ENCODE measurements at places on chromosomes 11 and 22.

DNA sequence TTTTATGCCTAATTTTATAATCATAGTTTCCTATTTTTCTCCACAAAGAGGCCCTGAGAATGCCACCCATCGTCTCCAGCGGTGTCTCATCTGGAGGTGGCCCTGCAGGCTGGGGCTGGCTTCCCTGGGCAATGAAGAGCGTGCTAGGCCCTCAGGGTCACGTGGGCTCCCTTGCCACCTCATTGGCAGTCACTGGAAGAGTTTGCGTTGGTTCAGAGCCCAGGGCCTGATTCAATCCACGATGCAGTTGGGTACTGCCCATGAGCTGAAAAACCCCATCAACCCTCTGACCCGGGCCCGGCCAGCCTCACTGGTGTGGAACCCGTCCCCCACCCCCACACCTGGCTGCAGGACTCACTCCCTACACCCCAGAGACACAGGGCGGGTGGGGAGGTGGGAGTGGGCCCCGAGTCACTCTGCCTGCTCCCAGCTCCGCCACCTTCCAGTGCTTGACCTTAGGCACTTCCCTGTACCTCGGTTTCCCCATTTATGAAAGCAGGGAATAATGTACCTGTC, 43.4 kb upstream of the A4GALT start:
- DNase-seq: no peak

GRCh38 chr11:2834503-2835273, 50.9 kb downstream of the CDKN1C start:
- peak; percentile 38 for DNase-seq

- no peak for DNase-seq
These were observed 33.4 kb downstream of the REXO2 start for GRCh38 chr11:114472661-114473060.

DNA sequence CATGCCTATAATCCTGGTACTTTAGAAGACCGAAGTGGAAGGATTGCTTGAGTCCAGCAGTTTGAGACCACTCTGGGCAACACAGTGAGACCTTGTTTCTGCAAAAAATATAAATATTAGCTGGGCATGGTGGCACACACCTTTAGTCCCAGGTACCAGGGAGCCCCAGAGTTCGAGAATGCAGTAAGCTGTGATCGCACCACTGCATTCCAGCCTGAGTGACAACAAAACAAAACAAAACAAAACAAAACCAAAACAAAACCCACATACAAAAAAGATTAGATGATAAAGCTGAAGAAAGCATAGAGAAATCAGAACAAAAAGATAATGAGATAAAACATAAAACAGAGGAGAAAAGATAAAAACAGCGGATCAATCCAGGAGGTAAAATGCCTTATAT, 62.1 kb downstream of the TCF20 start:
- no peak for DNase-seq

DNA sequence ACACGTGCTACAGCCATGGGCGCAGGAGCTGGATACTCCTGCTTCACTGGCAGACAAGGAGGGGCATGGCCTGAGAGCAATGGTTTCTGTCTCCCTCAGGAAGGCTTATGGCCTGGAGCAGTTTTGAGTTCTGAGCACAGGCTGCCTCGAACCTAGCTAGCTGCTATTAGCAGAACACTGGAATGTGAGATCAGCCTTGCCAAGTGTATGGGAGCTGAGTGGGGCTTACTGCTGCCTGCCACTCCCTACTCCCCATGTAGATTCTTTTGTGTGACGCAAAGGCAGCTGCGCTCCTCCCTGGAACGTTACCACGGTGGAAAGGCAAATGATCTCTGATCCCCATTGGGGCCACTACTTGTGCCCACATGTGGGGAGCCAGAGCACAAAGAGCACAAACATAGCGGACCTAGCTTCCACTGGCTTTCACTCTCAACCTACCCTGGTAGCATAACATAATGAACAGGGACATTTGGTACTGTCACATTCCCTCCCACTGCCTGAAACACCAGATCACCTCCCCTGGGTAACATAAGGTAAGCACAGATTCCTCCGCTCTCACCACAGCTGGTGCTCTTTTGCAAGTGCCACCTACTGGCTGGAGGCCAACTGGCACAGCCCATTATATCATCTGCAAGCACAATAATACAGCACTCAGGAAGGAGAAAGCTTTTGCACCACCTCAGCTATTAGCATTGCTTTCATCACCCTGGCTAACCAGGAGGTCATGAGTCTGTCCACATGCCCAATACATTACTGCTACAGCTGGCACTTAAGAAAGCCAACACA, 84.6 kb upstream of the GUCY1A2 start:
- DNase-seq: no peak

DNA sequence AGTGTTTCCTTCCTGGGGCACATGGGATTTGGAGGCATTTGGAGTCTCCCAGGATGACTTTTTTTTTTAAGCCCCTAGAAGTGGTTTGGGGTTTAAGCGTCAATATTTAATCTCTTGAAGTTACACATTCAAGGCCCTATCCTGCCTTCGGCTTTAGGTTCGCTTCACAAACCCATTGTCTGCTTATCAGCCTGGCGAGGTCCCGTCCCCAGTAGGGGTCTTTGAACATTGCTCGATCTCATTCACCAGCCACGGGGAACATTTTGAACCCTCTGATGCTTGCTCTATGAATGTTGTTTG, 75.9 kb downstream of the KCNQ1 start:
- DNase-seq: no peak

GRCh38 chr11:71250523-71251150, 1.7 kb downstream of the SHANK2 start:
- DNase-seq: no peak

DNA sequence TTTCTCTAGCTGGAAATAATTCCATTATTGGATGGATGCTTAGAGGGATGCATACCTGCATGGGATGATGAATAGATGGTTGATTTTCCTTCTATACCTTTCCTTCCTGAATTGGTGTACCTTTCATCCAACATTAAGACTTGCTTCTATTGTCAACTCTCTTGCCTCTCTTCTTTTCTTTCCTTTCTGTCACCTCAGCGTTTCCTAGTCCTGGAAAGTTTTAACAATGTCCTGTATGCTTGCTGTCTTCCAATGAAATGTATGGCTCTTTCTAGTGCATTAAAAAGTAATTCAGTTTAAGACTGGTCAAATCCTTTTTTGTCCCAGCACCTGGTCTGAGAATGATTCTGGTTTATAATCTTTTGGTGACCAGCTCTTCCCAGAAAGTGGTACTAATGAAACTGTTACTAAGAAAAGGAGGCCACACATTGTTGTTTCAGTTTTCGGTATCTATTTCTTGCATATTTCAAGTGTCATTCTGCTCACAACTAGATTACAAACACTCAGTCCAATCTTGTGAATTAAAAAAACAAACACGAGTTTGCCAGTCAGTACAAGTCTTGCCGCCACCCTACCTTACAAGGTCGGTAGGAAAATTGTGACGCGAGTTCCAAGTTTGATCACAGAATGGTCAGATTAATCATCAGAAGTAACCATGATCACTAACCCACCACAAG, 8.0 kb downstream of the POU2AF1 start:
- no peak for DNase-seq

- DNase-seq: peak; percentile 48
These were observed 48.9 kb downstream of the RTL6 start for GRCh38 chr22:44449061-44449682.

DNA sequence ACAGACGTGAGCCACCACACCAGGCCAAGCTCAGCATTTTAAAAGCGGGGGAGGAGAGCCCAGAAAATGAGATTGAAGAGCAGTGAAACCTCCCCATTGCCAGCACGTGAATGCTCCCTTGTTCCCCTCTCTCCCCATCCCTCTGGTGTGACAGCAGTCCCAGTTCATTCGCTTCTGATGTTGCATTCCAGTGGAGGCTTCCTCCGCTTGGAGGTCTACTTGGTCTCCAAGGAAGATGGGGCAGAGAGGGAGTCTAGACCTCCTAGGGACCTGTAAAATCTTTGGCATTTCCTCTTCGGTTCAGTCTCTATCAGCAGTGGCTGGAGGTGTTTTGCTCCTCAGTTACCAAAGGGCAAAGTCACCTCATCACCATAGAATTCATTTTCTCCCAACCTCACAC, 30.2 kb upstream of the EP300 start:
- DNase-seq: no peak

- no peak for DNase-seq
These were observed 7.8 kb upstream of the ADAMTS8 start for GRCh38 chr11:130436171-130436570.

DNA sequence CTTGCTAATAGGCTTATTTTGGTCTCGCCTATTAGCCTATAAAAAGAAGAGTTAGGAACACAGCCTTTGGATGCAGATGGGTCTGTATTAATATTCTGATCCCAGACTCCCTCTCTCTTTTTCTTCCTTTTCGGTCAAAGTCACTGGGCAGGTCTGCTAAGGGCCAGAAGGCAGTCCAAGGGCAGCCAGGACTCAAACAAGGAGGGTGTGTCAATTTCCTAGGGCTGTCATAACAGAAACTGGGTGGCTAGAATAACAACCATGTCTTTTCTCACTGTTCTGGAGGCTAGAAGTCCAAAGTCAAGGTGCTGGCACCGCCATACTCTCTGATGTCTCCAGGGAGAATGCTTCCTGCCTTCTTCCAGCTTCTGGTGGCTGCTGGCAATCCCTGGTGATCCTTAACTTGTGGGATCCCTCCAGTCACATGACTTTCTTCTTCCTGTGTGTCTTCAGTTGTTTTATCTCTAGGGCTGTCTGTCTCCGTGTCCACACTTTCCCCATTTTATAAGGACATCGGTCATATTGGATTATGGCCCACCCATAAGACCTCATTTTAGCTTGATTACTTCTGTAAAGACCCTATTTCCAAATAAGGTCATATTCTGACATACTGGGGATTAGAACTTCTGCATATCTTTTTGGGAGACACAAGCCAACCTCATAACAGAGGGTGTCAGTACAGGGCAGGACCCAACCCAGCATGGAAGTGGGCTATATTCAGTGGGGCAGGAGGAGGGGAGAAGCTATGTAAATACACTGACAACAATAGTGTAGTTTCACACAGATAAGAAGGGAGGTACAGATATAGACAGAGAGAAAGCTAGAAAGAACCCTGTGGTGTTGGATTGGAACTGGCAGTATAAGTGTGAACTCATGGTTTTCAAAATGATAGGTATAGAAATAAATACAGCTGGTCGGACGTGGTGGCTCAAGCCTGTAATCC, 5.9 kb upstream of the CSF2RB start:
- DNase-seq: no peak

GRCh38 chr11:45079075-45079444, 67.4 kb upstream of the PRDM11 start:
- DNase-seq: peak; percentile 21

DNA sequence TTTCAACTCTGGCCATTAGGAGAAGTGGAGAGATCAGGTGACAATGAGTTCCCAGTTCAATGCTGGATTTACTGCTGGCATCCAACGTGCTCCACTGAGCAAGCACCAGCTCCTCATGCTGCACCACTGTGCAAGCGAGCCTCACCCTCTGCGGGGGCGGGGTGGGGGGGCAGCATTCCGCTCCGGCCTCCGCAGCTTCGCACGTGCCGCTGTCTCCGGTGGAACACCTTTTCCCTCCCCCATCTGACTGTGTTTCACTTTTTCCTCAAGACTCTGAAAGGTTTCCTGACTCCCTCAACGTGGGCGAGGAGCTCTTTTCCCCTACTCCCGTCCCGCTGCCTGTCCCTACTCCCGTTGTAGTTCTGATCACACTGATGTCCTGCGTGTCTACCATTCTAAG, 835 bp upstream of the RHOD start:
- peak; percentile 70 for DNase-seq

DNA sequence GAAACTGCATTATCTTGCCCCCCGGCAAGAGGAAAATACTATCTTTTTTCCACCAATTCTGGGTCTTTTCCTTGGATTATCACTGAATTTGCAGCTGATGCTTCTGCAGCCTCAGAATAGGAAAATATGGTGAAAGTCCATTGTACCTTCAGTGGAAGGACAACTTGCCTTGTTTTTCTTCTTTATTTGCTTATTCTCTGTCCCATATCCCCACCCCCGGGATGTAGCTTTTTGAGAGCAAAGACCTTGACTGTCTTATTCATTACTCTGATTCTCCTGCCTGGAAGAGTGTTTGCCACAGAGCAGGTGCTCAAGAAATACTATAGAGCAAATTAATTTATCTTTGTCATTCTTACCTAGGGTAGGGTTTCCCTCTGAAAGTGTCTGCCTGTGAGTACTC, 29.5 kb downstream of the UBASH3B start:
- DNase-seq: no peak

- no peak for DNase-seq
These were observed 8.4 kb downstream of the RHBDD3 start for GRCh38 chr22:29259253-29259899.

GRCh38 chr22:28231441-28231840, 312.4 kb upstream of the PITPNB start:
- no peak for DNase-seq

DNA sequence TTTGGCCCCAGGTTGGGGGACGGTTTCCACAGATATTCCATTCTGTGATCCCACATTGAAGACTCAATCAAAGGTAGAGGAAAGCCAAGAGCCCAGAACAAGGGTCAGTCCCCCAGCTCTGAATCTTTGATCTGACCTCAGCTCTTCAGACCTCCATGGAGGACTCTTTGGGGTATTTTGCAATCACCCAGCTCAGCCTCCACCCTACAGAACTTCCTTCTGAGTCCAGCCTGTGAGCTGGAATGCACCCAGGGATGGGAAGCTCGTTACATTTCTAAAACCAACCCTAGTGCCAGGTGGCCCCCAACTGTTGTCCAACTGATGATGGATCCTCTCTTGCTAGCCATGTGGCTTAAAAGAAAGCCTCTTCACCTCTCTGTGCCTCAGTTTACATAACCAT, 335.3 kb downstream of the MN1 start:
- DNase-seq: no peak

GRCh38 chr11:27171376-27171958, 130.9 kb downstream of the BBOX1 start:
- DNase-seq: no peak

- no peak for DNase-seq
These were observed 940 bp upstream of the C11orf91 start for GRCh38 chr11:33701302-33702230.

DNA sequence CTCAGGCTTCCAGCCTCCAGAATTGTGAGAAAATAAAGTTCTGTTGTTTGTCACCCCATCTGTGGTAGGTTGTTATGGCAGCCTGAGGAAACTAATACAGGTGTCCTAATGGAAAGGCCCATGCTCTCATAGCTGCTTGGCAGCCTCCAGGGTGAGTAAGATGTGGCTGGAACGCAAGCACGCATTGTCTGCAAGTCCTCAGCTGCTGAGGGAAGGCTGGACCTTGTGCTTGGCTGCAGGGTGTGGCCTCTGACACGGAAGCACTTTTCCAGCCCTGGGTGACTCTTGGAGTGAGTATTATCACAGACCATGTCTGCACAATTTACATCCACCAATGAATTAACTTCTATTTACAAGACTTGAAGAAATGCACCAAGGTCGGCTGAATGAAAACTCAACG, 44.4 kb upstream of the BARX2 start:
- no peak for DNase-seq

GRCh38 chr11:128349650-128350299, 237.6 kb downstream of the ETS1 start:
- DNase-seq: no peak

GRCh38 chr11:19864141-19865140, 151.8 kb downstream of the NAV2 start:
- DNase-seq: no peak

DNA sequence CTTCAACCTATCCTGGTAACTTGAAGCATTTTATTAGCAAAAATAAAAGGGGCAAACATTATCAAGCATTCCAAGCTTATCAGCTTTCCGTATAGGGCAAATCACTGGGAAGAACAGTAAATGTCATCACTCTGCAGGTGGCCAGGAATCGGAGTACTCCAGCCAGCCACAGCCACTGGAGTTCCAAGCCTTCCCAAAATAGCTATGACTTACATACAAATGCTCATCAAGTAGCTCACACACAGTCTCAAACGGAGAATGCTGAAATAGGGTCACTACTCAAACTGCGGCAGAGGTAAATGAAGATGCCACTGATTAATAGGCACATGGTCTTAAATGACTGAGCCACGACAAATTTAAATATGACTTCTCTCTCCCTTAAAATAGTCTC, 2.1 kb downstream of the USP28 start:
- DNase-seq: no peak
